ENCODE measurements at places on chromosomes 7 and 10. TPM values are rescaled to one million over a fixed set of nuclear protein-coding genes. Genes with fewer than 3 reads are reported as not detected.

TBATA gene
- not detected for total RNA-seq

DNA sequence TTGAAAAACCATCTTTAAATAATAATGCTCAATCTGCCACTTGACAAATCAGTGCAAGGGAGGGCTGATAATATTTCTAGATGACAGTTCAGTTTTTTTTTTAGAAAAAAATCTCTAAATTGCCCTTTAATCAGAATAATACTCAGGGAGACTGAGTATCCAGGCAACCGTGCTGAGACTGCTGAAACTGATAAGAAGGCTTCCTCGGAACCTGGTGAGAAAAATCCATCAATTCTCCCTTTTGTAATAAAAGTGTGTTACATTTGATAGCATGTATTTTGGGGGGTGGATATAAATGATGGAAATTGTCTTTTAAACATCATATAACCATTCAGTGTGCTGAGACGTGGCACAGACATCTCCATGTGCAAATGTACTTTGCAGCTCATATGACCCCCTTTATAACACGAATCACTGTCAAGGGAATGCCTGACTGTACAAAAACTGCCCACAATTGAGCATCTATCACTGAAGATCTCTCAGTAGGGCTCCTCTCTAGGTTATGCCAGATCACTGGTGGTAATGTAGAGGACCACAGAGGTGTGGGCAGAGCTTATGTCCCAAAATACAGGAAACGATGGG, 491.1 kb upstream of the ADARB2 start:
- DNase-seq, result no peak

DNA sequence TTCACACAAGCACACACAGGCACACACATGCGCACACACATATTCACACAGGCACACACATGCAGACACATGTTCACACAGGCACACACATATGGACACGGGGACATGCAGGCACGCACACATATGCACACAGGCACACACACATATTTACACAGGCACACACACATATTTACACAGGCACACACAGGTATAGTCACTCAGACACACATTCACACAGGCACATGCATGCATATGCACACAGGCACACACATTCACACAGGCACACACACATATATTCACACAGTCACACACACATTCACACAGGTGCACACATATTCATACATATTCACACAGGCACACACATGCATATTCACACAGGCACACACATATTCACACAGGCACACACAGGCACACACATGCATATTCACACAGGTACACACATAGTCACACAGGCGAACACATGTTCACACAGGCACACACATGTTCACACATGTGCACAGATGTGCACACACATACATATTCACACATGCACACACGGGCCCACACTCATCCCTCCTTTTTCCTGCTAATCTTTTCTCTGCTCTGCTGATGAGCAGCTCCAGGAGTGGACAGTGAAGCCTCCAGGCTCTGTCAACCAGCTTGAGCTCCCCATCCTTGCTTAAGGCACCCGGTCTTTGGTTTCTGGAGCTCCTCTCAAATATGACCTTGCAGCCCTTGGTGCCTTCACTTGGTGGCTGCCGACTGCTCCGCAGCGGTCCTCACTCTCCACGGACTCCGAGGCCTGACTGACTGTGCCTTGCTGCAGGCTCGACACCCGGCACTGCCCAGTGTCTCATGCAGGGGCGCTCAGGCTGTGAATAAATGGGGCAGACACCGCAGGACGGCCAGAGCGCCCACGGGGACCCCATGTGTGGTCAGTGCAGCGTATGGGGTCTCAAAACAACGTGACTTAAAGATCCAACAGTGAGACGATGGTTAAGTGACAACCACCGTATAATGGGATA, 581.2 kb upstream of the MGMT start:
- DNase-seq, result no peak

AKR1D1 gene
- total RNA-seq, result not detected

SUN3 gene
- total RNA-seq, result not detected

- no peak for DNase-seq
Measured at GRCh38 chr10:88319960-88320517, 263.1 kb downstream of the RNLS start.

DNA sequence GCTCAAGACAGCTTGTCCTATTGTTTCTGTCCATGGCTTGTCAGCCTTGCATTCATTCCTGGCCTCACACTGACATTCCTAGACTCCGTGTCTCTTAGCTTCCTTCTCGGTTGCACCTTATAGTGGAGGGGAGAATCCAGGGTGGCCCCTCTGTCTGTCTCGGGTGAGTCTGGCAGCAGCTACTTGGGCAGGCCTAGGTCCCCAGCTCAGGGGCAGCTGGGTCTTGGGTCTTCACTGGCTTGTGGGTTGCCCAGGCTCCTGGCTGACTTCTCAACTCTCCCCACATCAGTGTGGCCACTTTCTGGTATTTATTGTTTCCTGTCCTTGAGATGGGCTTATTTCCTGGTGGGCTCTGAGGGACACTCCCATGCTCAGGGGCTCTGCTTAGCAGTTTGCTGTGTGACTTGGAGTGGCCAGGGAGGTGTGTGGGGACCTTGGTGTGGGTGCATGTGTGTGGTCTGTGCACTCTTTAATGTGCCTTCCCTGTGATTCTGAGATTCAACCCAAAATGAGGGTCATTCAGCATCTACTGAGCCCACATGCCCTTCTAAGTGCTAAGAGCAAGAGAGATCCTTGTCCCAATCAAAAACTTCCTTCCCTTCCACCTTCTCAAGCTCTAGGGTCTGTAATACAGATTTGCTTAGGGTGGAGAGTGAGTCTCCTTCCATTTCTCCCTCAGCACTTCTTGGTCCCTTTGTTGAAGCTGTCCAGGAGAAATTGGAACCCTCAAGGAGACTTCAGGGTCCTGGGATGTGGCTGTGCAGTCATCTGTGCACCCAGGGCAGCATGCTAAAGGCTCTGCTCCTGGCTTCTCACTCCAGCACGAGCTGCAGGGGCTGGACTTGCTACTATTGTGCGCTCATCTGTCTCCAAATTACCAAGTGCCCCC, 20.1 kb downstream of the UPP1 start:
- DNase-seq, result no peak

- DNase-seq, result no peak
Measured at GRCh38 chr7:114156178-114156577, 237.4 kb upstream of the PPP1R3A start.

FAM170B gene
- total RNA-seq, result not detected

Data from activated B cell treated with CpG ODN at 0.5 μM for 24 hours (primary cell).